Epithelial cell of esophagus (primary cell): ENCODE measurements at places on chromosomes 13 and 19.

DNA sequence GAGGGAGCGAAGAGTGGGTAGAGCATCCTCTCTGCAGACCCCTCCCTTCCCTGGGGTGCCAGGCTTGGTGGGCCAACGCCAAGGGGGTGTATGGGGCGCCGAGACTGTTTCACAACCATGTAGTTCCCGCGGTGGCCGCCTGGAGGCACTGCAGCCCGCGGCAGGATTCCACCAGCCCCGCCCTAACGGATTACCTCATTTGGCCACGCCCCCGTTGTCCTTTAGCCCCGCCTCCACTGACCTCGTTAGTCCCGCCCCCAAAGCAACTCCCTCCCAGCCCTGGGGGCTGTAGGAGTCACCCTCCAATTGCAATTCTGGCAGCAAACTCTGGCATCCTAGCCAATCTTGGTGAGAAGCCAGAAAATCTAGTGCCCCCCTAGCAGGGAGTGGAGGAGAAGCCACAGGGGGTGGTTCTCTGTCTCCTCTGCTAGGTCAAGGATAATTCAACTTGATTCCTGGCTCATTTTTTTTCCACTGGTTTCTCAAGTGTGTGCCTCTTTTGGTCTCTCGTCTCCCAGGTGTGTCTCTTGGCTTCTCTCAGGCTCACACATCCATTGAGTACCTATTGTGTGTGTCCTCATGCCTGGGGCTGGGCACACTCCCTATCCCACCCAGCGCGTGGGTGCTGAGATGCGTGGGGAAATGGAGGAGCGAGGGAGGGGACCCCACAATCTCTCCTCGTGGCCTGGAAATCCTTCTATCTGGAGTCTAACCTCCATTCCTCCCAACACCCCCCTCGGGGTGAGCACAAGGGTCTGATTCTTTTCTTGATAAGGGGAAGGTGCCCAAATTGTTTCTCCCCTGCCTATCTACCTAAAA lies 2.0 kb downstream of the OLFM2 start:
- DNase-seq: peak; percentile 76

DNA sequence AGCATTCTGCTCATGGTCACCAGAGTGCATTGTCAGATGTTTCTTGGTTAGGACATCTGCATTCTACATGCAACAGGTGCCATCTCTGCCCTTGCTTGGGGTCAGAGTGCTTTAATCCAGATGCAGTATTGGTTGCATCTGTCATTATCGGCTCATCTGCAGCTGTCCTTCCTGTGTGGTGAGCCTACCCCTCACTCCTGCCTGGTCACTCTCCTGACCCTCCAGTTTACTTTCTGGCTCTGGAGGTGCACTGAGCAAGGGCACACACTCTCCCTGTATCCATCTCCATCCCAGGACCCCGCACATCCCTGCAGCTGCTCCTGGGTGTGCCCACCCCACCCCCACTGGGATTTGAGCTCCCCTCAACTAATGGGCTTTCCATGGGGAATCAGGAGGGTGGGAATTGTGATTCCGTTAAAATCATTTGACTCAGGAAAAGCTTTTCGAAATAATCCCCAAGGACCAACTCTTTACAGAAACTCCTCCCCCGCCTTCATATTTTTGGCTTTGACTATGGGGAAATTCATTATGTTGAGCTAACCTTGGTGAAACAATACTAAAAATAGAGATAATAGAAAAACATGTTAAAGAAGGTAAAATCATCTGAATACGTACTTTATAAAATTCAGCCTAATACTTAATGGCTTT lies 70.2 kb downstream of the COL4A2 start:
- no peak for DNase-seq

- no peak for DNase-seq
Observed at GRCh38 chr13:60229708-60230272, 66.1 kb upstream of the DIAPH3 start.

- no peak for DNase-seq
Observed at GRCh38 chr13:44031555-44031954, 151.9 kb downstream of the LACC1 start.

DNA sequence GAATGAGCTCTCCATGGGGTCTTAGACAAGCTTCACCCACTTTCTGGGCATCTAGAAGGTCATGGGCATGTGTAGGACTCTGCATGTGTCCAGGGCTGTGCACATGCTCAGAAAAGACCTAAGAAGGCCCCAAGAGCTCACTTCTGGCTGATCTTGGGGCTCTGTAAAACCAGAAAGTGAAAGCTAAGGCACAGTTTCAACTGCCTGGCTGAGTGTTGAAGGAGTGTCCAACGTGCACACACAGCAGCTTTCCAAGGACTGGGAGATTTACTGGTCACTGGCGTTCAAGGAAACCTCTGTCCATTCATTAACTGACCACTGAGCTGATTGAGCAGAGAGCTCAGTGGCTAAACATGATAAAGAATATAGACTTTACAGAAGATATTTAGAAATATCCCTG lies 137.9 kb downstream of the KATNAL1 start:
- no peak for DNase-seq

DNA sequence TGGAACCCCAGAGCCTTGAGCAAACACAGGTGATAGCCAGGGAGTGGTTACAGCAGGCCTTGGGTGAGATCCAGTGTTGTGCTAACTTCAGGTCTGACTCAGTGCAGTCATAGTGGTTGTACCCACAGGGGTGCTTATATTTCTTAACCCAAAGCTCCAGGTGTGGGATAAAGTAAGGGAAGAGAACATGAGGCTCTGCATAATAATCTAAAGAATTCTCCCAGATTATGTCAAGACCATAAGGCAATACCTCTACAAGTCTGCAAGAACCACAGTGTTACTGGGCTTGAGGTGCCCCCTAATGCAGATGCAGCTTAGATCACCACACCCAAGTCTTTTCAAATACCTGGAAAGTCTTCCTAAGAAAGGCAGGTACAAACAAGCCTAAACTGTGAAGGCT lies 485.4 kb downstream of the RFC3 start:
- DNase-seq: peak; percentile 96

GRCh38 chr13:71877256-71877653 lies 10.3 kb upstream of the DACH1 start:
- DNase-seq: no peak

DNA sequence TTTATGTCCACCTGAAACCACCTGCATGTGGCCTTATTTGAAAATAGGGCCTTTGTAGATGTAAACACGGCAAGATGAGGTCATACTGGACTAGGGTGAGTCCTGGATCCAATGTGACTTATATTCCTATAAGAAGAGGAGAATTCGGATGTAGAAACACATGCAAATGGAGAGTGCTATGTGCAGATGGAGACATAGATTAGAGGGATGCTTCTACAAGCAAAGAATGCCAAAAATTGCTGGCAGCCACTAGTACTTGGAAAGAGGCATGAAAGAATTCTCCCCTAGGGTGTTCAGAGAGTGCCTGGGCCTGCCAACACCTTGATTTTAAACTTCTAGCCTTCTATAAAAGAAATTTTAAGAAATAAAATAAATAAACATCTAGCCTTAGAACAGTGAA lies 226.1 kb downstream of the RFC3 start:
- peak; percentile 33 for DNase-seq

DNA sequence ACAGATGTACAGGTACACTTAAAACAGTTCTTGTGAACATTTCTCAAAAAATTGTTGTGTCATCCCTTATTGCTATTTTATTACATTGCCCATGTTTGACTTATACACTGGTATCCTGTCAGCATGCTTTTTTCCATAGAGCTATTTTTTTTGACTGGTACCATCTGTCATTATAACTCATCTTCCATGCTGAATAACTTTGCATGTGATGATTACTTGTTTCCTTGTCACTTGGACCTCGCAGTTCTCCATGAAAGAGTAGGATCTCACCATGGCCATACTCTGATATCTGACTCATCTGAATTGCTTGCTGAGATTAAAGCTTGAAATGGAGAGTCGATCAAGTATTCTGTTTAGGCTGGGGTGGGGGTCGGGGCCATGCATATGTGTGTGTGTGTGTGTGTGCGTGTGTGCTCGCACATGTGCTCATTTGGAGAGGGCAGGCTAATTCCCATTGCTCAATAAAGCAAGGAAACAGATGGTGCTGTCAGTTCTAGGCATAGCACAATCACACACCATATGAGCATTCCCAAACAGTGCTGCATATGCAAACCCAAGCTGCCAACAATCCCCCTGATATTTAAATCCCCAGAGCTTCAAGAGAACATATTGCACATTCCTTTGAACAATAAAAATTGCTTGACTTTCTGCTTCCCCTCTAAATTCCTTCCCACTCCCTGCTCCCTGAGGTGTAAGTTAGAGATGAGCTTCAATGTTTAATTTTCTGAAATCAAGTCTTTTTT lies 62.9 kb downstream of the NHLRC3 start:
- no peak for DNase-seq

DNA sequence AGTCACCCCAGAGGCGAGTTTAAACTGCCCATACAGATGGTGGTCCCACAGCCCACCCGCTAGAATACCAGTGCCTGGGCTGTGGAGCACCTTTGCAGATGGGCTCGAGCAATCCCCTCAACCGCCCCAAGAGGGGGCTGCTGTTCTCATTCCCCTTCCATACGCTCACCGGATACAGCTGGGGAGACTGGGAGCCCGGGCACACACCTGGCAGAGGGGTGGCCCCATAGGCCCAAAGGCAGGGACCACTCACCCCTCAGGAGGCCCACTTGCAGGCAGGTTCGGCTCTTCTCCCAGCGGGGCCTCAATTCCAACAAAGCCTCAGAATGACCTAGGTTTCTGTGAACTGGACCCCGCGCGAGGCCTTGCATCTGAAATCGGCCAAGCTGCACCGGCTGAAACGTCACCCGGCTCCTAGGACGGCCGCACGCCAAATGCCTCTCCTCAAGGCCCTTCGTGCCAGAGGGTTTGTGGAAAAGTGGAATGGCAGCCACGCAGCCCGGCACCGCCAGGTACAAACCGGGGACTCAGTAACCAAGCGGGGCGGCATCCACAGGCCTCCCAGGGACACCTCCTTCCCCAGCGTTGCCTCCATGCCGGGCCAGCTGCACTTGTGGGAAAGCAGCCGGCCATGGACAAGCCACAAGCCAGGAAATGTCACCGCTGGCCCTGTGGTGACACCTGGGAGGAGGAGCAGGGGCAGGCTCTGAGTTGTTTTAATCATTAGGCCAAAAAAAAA lies 18.7 kb downstream of the MLLT1 start:
- DNase-seq: peak; percentile 35

DNA sequence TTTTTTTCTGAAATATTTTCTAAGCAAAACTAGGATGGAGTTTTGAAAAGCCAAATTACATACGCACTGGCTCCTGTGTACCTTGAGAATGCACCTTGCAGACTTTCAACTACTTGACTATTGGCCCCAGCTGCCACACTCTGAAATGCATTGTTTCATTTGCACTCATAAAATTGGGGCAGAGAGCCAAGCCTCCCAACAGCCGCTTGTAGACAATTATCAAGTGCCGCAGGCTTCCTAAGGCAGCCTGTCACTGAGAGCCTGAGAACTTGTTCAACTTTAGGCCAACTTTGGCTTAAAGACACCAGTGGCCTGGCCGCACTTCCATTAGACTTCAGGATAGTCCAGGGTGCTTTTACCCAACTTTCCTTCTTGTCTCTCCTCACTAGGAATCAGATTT lies 115.7 kb upstream of the STARD13 start:
- DNase-seq: no peak

- peak; percentile 83 for DNase-seq
Observed at GRCh38 chr13:82654861-82655855, 1227.1 kb downstream of the SLITRK1 start.

DNA sequence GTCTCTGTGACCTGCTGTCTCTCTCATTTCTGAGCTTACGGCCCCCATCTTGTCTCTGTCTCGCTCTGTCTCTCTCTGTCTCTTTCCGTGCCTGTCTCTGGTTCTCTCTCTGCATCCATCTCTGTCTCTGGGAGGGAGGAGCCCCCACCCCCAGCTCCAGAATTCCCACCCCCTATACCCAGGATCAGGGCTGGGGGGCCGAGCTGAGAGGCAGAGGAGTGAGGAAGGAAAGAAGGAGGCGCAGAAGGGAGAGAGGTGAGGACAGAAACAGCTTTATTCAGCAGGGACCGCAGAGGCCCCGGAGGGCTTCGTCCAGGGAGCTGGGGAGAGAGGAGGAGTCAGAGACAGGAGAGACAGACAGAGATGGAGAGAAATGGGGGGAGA lies 14.0 kb downstream of the JOSD2 start:
- DNase-seq: no peak

DNA sequence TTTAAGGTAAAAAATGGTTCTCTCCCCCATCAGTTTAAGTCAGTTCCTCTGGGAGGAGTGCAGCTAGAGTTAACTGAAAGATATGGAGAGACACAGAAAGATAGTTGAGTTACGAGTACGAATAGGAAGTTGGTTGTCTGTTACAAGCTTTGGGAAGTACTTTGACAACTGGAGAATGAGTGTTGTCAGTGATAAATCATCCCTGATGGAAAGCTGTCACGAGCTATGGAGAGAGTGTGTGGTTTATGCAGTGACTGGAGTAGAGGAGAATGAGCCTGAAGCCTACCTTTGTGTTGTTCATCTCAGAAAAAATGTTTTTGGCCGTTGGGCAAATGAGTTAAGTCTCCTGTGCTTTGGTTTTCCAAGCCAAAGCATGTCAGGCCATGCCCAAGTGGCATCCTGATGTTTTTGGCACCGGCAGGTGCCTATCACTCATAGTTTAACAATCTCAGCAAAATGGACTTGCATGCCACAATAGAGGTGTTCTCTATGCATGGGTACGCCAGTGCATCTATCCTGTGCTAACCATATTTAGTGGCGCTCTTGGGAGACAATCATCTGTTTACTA lies 350.2 kb downstream of the IRS2 start:
- DNase-seq: peak; percentile 99

GRCh38 chr13:39302820-39303219 lies 264.6 kb downstream of the NHLRC3 start:
- no peak for DNase-seq

DNA sequence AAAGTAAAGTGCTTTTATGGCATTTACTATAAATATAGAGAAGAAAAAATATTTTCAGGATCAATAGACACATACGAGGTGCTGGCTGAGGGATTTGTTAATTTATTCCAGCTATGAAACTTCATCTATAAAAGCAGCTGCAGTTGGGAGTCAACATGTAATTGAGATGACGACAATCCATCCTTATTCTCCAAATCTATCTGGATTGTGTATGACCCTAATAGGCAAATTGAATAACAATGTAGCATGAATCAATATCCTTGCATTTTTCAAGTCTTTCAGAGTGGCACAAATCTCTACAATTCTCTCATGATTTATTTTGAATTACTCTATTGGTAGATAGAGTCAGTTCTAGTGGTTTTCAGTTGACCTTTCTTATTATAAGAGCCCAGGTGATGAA lies 1296.5 kb upstream of the SPRY2 start:
- DNase-seq: no peak

DNA sequence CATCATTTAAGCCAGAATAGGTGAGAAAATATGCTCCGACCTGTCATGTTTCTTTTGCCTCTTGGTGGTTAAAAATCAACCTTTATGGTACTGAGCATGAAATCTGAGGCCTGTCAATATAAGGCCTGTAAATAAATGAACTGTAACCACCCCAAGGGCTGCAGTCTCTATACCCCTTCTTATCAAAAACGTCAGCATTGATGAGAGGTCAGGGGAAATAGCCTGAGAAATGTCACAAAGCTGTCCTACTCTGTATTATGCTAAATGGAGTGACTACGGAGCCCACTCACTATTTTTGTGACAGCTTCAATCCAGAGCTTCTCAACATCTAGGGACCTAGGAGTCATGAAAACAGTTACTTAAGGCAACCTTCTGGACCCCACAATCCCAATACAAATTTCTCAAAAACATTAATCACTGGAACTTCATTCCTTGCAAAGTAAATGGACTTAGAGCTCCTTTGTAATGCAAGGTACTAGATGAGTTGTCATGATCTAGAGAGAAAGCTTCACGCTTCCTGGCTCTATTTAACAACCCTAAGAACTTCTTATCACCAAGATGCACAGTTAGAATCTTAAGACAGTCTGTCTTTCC lies 2.7 kb upstream of the RAP2A start:
- no peak for DNase-seq
